Lung microvascular endothelial cell (primary cell): ENCODE measurements at places on chromosomes 3 and 15. TPM values are rescaled to one million over a fixed set of nuclear protein-coding genes. Genes with fewer than 3 reads are reported as not detected.

The PAQR5 gene
- total RNA-seq: not detected in 2 replicates

- DNase-seq: no peak
Measured at GRCh38 chr3:127860211-127860696, 37.9 kb upstream of the MGLL start.

The SH2D7 gene
- not detected in 2 replicates for total RNA-seq

GRCh38 chr15:39999538-40000200 is 39.3 kb downstream of the SRP14 start:
- DNase-seq: no peak

GRCh38 chr3:89314454-89315098 is 207.2 kb downstream of the EPHA3 start:
- DNase-seq: no peak
